NCI-H460 (cell line): ENCODE measurements at places on chromosomes 2 and 18. TPM values are rescaled to one million over a fixed set of nuclear protein-coding genes. Genes with fewer than 3 reads are reported as not detected.
A peak's percentile ranks its signal among the peaks of the same experiment; 100 is the strongest.

- DNase-seq: no peak
Measured at GRCh38 chr18:34220081-34220815, 4.5 kb downstream of the NOL4 start.

- DNase-seq: no peak
Measured at GRCh38 chr18:74526488-74526887, 7.8 kb upstream of the CNDP1 start.

DNA sequence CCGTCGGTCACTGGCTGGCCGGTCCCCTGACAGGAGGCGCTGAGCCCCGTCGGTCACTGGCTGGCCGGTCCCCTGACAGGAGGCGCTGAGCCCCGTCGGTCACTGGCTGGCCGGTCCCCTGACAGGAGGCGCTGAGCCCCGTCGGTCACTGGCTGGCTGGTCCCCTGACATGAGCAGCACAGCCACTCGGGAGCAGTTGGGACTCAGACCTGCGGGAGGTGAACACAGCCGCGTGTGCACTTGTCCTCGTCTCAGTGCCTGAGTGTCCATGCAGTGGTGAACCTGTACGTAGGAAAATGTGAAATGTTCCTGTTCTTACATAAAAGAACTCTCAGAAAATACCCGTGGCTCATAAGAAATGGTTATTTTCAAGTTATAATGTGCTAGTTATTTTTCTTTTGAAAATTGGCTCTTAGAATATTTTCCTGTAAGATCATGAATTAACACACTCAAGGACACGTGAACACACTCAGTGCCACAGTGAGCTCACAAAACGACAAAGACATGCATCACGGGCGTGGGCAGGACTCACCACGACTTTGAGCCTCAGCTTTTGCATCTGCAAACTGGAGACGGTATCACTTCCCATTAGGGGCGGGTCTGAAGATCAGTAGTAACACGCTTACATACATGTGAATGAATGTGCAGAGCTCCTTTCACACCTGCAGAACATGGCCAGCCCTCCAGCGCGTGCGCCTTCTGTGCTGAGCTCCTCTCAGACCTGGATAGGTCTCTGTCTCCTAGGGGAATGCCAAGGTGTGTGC is 21.1 kb upstream of the NFATC1 start:
- no peak for DNase-seq

DNA sequence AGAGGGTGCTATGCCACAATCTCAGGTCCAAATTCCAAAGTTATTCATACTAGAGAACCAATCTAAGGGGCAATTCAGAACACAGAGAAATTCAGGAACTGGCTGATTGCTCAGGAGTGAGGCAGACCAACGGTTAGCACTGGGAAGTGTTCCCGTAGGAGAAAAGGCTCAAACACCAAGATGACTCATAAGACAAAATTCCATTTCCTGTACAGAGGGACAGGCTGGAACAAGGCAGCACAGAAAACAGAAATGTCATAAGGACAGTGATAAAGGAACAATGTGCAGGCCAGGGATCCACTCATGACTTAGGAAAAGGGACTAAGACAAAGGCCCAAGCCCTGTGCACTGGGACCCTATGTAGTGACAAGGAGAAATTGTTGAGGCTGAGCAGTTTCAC is 54.2 kb downstream of the PDE1A start:
- peak; percentile 72 for DNase-seq

DNA sequence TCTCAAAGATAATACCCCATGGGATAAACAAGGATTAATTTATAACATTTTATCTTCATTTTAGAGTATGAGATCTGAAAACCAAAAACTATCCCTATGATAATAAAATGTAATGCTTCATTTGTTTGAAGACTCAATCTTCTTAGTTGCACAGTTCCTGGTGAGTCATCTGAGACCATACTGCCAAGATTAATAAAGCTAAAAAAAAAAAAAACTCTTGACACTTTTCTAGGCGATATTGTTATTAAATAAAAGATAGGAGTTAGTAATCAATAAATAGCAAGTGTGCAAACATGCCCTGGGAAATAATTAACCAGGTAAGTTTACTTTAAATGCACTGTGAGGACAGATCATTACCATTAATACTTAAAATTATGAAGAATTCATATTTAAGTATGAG is 83.9 kb downstream of the RPE start:
- no peak for DNase-seq

- no peak for DNase-seq
Measured at GRCh38 chr18:35641916-35642315, 60.4 kb downstream of the GALNT1 start.

GRCh38 chr2:39494784-39495251 is 57.7 kb upstream of the MAP4K3 start:
- DNase-seq: no peak

DNA sequence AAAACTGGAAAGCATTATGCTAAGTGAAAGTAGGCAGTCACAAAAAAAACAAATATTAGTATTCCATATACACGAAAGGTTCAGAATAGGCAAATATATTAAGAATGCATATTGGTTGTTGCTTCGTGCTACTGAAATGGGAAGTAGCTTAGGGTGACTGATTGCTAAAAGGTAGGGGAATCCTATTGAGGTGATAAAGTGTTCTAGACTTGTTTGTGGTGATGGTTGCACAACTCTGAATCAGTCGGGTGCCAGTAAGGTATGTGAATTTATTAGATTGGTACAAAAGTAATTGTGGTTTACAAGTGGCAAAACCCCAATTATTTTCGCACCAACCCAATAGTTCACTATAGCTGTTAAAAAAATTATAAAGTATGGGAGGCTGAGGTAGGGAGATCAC is 20.7 kb downstream of the USP34 start:
- DNase-seq: no peak

DNA sequence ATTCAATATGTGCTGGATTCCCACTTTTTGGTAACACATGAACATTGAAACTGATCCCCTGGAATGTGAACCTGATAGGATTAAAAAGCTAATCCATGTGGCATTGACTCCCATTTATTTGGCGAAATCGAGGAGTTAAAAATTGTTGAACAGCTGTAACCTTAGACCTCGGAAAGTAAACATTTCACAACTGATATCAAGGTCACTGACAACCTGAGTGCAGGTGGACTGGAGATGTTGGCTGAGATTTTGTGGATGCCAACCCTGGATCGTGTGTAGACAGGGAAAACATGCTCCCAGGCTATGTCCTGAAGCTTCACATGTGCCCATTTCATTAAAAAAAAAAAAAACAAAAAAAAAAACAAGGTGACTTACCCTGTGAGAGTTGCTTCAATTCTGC is 204.8 kb downstream of the SETBP1 start:
- no peak for DNase-seq

GRCh38 chr18:55605733-55606338 is 17.8 kb upstream of the TCF4 start:
- DNase-seq: no peak

- no peak for DNase-seq
Measured at GRCh38 chr18:5451871-5452270, 91.9 kb downstream of the EPB41L3 start.

GRCh38 chr18:39959839-39960238 is 1995.2 kb upstream of the PIK3C3 start:
- no peak for DNase-seq

- DNase-seq: no peak
Measured at GRCh38 chr18:24065906-24066305, 51.4 kb downstream of the TTC39C start.

GRCh38 chr2:96164459-96165184 is 19.4 kb upstream of the DUSP2 start:
- DNase-seq: no peak

DNA sequence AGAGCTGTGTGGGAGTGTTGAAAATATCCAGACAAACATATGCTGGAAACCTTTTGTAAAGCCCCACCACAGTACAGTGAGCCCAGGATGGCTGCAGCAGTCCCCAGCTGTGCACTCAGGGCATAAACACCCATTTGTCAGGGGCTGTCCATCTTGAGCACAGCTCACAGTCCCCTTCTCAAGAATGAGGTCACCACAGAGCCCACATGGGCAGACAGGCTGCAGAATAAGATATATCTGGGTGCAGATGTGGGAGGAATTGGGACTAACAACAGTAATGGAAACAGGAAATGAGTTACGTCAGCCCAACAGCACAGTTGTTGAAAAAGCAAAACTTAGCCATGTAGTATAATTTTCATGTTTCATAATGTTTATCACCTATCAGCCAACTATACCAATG is 219.6 kb downstream of the ETAA1 start:
- DNase-seq: no peak

Gene RETREG2
- 55.2 and 58.6 TPM in 2 replicates for total RNA-seq

Gene GALNT3
- 0.92 and 1.1 TPM in 2 replicates for total RNA-seq

Gene MBOAT2
- 3.8 and 4.9 TPM in 2 replicates for total RNA-seq

Gene HAUS1
- 22.9 and 30.7 TPM in 2 replicates for total RNA-seq

Gene ABCB11
- not detected in 2 replicates for total RNA-seq

Gene TNP1
- not detected in 2 replicates for total RNA-seq

Gene NR4A2
- total RNA-seq: 4.8 and 5.7 TPM in 2 replicates
